Endodermal cell (in vitro differentiated cells): ENCODE measurements at places on chromosomes 2 and 18. TPM values are rescaled to one million over a fixed set of nuclear protein-coding genes. Genes with fewer than 3 reads are reported as not detected.
A peak's percentile ranks its signal among the peaks of the same experiment; 100 is the strongest.

Gene NEB
- 5.3 to 5.5 TPM (median 5.4 TPM) in 3 replicates for total RNA-seq

Gene IMPACT
- 40.6 and 44.0 TPM in 2 replicates for total RNA-seq

Gene AQP12B
- total RNA-seq: 0.23 TPM in 1 of 3 replicates, not detected in the others

Gene PROKR1
- 0.73 to 4.0 TPM (median 2.9 TPM) in 3 replicates for total RNA-seq

Gene ABCG8
- total RNA-seq: not detected in 2 replicates

DNA sequence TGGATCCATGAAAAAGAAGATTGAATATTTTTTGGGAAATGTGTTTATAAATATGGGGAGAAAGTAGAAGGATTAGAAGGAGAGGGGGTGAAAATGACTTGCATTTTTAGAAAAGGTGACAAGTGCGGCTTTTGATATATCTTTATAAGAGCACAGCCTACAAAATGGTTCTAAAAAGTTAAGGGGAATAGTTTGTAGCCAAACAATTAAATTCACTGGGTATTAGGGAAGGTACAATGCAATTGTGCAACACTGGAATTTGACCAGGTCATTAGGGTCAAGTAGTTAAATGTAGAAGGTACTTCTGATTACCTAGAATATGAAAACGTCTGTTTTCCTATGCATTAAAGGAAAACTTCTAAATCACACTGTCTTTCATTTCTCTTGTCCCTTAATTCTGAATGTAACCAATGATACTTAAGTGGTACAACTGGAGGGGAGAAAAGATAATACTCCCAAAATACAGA, 44.5 kb upstream of the SERTAD2 start:
- no peak for DNase-seq

DNA sequence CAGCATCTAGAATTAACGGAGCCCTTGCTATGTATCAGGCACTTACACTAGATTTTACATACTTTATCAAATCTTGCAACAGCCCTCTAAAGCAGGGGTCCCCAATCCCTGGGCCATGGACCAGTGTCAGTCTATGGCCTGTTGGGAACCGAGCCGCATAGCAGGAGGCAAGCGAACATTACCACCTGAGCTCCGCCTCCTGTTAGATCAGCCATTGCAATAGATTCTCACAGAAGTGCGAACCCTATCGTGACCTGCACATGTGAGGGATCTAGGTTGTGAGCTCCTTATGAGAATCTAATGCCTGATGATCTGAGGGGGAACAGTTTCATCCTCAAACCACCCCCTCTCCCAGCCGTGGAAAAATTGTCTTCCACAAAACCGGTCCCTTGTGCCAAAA, 13.4 kb downstream of the DNAJB2 start:
- peak; percentile 28 for DNase-seq

DNA sequence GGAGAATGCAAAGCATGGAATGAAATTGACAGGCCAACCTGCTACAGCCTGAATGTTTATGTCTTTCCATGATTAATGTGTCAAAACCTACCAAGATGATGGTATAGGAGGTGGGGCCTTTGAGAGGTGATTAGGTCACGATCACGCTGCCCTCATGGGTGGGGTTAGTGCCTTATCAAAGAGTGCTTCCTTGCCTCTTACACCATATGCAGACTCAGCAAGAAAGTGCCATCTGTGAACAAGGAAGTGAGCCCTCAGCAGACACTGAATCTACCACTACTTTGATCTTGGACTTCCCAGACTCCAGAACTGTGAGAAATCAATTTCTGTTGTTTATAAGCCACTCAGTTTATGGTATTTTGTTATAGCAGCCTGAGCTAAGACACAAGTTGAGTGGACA, 147.5 kb upstream of the BCL2L11 start:
- DNase-seq: no peak

DNA sequence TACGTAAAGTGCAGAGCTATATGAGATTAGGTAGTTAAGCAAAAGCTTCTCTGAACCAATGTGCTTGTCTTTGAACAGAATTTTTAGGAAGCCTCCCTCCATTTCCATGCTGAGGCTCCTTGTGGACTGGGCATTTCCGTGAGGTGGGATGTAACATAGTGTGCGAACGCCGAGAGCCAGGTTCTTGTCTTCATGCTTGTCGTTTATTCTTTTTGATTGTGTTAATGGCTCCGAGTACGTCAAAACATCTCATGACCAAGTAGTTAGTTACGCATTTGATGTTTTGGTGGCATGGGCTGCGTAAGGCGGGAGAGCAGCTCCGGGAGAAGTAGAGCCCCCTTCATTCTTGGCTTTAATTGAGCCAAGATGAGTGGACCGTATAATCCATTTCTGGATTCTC, 32.9 kb downstream of the DGKD start:
- no peak for DNase-seq

DNA sequence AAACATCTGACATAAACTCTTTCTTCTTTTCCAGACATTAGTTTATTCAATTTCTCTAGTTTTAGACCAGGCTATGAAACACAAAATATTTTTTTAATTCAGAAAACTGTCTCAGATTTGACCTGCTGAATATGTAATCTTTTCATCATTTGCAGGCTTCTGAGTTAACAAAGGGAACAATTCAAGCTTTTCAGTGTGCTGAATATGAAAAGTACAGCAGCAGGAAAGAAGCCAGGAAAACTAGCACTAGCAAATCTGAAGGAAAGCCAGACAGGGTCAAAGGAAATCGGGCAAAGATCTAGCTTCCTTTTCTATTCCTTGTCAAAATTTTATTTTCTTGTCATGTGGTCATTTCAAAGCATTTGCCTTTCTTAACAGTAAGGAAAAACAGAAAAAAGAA, 35.3 kb downstream of the ACVR1C start:
- no peak for DNase-seq

DNA sequence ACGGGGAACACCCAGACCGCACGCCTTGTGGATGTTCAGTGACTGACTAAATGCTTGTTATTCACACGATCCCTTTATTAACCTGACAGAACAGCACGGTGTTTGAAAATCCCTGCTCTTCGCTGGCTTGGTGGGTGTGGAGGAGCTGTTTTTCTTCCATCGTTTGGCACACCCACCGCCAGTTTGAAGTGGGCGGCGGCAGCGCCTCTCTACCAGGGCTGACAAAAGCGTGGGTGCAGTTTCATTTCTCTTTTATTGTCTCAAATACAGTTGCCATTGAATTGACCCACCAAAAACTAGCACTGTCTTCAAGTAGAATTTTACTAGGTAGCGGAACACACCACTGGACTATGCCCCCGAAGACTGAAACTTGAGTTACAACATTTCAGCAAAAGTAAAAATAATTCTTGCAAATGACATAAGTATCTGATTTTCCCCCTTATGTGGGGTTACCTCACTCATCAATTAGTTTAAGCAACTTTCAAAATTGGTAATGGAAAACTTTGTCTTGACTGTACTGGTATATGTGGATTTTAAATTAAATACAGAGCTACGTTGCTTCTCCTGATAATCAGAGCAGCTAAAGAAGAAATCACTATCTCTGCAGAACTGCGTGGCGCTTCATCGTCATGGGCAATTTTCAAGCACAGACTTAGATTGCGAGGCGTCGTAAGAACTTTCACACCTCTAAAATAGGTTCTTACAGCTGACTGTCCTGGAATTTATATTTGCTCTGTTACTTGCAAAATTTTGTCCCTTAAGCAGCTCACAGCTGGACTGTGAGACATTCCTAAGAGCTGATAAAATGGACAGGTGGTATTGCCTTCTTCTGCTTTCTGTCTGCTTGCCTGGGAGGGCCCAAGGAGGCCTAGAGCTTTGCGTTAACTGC, 60.9 kb downstream of the LDLRAD4 start:
- DNase-seq: peak; percentile 59

DNA sequence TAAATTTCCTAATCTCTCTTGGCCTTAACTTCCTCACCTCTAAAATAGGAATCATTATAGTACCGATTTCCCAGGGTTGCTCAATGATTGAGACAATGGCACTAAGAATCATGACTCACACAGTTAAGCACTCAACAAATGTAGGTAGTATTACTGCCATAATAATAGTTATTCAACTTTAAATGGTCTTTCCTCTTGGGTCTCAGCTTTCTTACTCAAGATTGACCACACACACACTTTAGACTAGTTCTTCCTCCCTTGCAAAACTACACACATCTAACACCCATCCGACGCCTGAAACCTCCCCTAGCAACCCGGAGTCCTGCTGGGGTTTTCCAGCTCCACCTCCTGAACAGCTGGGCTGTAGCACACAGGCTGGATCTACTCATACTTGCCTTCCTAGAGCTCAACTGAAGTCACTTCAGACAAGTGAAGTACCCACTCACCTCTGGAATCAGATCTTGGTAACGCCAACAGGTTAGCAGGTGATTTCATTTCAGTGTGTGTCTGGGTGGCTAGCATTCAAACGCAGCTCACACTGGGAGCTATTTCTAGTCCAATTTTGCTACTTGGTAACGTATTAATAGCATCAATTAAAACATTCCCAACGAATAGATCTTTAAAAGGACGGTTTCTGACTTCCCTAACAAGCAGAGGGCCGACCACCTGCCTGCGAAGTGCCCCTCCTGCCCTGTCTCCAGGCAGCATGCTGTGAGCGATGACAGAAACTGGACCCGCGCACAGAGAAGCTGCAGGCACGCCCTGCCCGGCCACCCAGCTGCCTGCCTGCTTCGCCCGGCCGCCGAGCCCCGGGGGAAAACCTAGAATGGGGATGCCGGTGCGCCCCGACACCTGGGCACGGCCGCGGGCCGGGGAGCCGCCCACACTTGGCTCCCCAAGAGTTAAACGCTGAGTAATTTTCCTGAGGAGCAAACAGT, 1.1 kb downstream of the UXS1 start:
- peak; percentile 77 for DNase-seq

DNA sequence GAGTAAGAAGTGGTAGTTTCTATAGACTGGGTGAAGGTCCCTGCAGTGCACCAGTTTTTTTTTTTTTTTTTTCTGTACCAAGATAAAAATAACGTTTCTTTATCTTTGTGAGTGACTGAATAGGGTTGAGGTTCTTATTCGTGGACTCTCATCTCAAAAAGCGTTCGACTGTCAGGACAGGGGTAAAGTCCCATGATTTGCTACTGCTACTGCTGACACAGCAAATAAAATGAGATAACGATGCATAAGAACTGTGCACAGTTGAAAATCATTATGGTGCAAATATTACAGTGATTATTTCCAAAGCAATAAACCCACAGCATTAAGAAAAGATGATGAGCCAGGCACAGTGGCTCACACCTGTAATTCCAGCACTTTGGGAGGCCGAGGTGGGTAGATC, 482.0 kb upstream of the CHST9 start:
- no peak for DNase-seq

GRCh38 chr2:224524657-224525056, 60.5 kb downstream of the CUL3 start:
- no peak for DNase-seq

DNA sequence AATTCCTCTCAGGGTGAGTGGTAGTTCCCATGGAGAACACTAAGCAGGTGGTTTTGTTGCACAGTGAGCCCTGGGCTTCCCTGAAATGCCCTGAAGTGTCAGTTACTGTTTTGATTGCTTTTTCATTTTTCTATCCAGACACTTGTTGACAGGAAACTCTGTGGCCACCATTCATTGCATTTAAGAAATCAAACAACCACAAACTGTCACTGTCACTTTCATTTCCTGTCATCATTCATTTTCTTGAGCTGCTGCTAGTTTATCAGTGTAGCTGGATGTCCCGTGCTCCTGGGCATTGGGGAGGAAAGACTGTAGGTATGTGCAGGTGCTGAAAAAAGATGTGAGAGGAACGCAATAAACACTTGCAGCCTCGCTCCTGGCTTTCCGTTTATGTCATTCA, 891.6 kb upstream of the ZEB2 start:
- no peak for DNase-seq

GRCh38 chr2:192473331-192473730, 278.6 kb upstream of the TMEFF2 start:
- DNase-seq: no peak

DNA sequence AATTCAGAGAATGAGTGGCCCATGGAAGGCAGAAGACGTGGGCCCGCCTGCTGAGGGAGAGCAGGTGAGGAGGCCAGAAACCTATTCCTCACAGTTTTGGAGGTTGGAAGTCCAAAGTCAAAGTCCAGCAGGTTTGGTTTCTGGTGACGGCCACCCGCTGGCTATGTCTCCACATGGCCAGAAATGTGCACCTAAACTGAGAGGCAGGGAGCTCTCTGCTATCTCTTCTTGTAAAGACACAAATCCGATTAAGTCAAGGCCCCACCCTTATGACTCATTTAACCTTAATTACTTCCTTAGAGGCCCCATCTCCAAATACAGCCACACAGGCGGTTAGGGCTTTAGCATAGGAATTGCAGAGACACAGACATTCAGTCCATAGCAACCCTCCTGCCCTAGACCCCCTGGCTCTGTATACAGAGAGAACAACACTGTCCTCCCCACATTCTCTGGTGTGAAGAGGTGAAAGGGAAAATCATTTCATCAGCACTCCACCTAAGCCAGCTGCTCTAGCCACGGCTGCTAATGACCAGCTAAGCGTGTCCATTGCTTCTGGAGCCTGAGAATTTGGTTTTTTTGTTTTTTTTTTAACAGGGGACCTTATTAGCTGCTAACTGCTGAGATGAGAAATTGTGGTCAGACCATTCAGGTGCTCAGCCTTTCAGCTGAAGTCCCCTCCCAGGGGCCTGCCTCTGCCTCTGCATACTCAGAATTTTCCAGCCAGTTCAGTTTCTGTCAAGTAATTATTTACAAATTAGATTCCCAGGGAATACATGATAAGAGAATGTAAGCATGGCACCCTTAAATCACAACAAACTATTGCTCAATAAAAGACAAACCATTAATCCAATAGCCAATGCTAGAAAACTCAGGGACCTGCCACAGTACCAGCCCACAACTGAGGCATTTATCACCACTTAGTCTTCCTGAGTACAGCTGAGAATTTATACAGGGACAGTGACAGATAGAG, 368.7 kb upstream of the ID2 start:
- peak; percentile 63 for DNase-seq

- no peak for DNase-seq
These were observed 217.2 kb downstream of the DOK6 start for GRCh38 chr18:69617888-69618287.

DNA sequence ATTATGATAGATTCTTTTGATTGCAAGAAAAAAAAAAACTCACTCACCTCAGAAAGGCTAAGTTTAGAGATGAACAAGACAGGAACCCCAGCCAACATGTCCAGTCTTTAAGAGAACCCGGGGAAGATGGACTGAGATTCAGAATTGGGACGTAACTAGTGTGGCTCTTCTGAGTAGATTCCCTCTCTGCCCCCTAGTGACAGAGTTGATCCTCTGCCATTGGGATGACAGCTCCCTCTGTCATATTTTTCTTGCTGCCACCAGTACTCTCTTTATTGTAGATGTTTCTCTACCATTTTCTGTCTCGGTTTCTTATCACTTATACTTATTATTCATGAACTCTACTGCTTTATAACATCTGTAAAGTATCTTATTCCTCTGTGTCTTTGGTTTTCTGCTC, 77.7 kb downstream of the GULP1 start:
- DNase-seq: peak; percentile 69

- DNase-seq: no peak
These were observed 141.5 kb downstream of the WDSUB1 start for GRCh38 chr2:159144776-159145614.

DNA sequence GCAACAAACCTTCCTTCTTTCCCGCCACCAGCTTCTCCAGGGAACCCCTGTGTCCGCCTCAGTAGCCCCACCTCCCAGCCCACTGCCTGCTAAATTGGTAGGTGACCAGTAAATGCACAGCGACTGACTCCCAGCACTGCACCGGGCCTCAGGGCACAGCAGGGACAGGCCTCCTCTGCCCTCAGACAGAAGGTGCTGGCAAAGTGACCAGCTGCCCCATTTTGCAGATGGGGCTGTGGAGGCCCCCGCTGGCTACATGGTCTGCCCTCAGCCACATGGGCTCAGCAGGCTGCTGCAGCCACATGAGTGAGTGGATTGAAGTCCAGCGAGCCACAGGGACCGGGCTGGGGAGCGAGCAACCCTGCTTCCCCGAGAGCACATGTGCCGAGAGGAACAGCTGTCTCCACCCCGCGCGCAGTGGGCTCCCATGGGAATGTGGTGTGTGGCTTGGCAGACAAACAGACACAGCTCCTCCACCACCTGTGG, 7.8 kb upstream of the NPPC start:
- DNase-seq: no peak
